Femur (tissue), 1 donor: ENCODE measurements at places on chromosomes 1 and 21.

DNA sequence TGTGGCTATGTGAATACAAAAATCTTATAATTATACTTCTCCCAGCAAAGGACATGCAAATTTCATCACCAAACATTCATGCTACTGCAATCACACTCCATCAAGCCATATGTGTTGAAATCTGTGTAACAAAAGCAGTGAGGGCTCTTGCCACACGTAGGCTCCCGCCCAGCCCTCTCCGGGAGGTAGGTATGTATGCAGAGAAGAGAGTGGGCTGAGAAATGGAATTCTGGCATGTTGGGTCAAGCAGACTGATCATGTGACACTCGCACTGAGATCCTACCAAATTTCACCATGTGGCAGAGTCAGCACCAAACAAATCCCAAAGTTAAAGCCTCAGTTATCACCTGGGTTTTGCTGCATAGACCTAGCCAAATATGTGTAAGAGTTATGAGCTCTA, 49.7 kb downstream of the APP start:
- DNase-seq = no peak

GRCh38 chr1:203589171-203589570, 37.5 kb upstream of the ATP2B4 start:
- DNase-seq = no peak

GRCh38 chr1:109186733-109187086, 27.0 kb upstream of the SARS1 start:
- DNase-seq = no peak

- no peak for DNase-seq
These were observed 318.9 kb downstream of the SEC16B start for GRCh38 chr1:177650947-177651346.

GRCh38 chr1:58949551-58950220, 165.8 kb upstream of the JUN start:
- DNase-seq = no peak

GRCh38 chr21:16309250-16309971, 579.6 kb downstream of the USP25 start:
- no peak for DNase-seq

GRCh38 chr1:32179193-32179442, 357 bp upstream of the TXLNA start:
- no peak for DNase-seq

GRCh38 chr1:231581859-231582258, 44.7 kb upstream of the DISC1 start:
- no peak for DNase-seq

DNA sequence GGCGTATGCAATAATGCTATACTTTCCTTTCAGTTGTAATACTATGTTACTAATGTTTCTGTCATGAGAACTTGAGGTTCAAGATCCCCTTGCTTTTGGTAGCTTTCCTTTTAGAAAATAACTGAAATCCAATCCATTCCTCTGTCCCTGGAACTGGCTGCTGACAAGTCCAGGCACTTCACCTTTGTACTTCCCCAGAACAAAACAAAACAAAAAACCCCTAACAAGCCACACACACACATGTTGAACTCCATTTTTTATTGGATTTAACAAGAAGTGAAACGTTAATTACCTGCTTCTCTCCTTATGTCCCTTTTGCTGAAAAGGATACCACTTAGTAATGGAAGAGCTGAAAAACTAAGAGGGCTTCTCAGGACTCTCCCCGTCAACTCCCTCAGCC, 26.1 kb upstream of the SDC3 start:
- DNase-seq = no peak

- no peak for DNase-seq
These were observed 78.8 kb downstream of the TRABD2B start for GRCh38 chr1:47918257-47918867.

- DNase-seq = no peak
These were observed 42.4 kb downstream of the ABL2 start for GRCh38 chr1:179187043-179187442.

DNA sequence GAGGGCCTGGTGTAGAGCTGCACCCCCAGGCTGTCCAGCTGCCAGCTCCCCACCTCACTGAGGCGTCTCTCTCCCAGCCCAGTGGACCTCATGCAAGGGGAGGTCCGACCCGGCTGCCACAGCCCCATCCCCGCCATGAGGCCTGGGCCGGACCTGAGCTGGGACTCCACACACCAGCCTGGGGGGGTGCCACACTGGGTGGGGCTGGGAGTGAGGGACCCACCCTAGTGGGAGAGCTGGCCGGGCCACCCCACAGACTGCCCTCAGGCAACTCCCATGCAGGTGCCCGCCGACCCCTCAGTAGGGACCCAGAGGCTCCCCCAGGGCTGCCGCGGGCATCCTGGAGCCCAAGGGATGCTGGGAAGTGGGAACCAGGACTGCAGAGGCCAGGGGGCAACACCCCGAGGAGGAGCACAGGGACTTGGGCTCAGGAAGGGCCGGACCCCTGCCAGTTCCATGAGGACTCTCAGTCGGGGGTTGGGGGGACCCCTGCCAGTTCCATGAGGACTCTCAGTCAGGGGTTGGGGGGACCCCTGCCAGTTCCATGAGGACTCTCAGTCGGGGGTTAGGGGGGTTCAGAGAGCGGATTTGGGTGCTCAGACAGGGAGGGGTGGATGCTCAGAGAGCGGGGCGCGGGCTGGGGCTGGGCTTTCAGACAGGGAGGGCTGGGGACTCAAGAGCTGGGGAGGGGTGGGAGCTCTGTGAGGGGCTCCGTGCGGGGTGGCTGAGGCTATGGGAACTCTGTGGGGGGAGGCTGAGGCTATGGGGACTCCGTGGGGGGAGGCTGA, 1.2 kb upstream of the RNF223 start:
- peak; percentile 21 for DNase-seq
